ENCODE measurements at places on chromosomes 1 and 21.
A peak's percentile ranks its signal among the peaks of the same experiment; 100 is the strongest.

DNA sequence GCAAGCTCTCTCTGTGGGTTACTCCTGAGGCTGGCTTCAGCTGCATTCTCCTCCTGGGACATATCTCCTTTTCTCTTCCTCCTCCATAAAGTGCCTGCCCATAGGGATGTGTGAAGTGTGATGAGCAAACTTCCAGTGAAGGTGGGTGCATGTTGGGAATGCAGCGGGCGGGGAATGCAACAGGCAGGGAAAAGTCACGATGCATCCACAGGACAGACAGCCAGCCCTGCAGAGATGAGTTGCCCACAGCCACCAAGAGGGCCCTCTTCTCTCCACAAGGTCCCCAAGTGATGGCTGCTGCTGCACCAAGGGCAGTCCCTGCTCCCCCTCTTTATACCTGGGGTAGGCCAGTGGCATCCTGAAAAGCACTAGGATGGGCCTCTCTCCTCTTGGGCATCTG lies 33.6 kb upstream of the RNF187 start:
- DNase-seq: no peak

- no peak for DNase-seq
Measured at GRCh38 chr1:104466068-104466467, 716.4 kb downstream of the AMY1C start.

GRCh38 chr1:201426479-201427310 lies 5.2 kb upstream of the TNNI1 start:
- DNase-seq: no peak

- peak; percentile 91 for DNase-seq
Measured at GRCh38 chr1:9890224-9890731, 19.8 kb downstream of the CTNNBIP1 start.

DNA sequence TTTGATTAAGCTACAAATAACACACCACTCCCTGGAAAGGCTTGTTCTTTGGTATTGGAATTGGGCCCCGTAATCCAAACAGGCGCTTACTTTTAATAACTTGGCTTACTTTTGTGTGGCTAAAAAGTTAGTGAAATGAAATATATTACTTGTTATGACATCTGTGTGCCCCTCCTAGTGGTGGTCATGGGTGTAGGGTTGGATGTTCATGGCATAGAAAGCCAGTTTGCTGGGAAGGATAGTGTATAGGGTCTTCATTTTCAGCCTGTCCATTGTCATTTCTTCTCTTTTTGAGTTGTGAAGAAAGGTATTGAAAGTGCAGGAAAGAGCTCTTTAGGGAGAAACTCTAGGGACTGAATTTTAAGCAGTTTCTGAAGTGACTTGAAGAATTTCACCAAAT lies 5.9 kb downstream of the CDC14A start:
- DNase-seq: no peak

DNA sequence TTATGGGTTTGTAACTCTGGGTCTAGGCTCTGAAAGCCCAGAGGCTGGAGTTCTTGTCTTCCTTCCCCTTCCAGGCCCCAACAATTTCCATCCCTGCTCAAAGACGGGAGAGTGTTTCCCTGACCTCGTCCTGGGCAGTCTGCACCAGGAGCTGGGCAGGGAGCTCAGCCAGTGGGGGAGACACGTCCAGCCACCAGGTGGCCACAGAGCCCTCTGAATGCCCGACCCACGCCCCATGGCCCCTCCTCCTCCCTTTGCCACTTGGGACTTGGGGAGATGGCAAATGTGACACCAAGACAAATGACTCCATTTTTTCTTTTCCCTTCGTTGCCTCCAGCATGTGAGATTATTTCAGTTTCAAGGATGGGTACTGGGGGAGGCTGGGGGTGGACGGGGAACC lies 159.9 kb upstream of the AJAP1 start:
- DNase-seq: no peak

GRCh38 chr1:226422478-226422877 lies 14.6 kb upstream of the PARP1 start:
- DNase-seq: no peak

- peak; percentile 55 for DNase-seq
Measured at GRCh38 chr1:37890378-37891014, 31.1 kb upstream of the MTF1 start.

DNA sequence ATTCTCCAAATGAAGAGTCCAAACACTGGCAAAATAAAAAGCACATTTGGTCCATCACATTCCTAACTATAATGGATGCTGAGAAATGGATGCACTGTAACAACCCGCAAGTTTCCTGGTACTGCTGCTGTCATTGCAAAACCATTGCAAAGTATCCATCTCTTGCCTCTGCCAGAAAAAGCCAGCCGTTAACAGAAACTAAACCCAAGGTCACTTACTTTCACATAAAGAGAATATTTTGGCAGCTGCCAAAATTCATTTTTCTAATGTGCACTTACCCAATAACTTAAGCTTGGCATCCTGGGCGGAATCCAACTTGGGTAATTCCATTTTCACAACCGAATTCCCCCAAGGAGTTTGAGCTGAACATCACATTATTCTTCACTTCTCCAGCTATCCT lies 77.0 kb upstream of the LRRC8D start:
- DNase-seq: no peak

- no peak for DNase-seq
Measured at GRCh38 chr1:222010306-222010705, 268.4 kb upstream of the DUSP10 start.

All from amniotic epithelial cell (primary cell).